Activated CD4-positive, alpha-beta T cell treated with anti-CD3 and anti-CD28 coated beads for 48 hours (primary cell): ENCODE measurements at places on chromosomes 1 and 21.
A peak's percentile ranks its signal among the peaks of the same experiment; 100 is the strongest.

- DNase-seq: no peak
Observed at GRCh38 chr1:58469016-58469415, 77.5 kb downstream of the OMA1 start.

- DNase-seq: peak; percentile 83
Observed at GRCh38 chr21:42187976-42188653, 30.8 kb upstream of the ABCG1 start.

- no peak for DNase-seq
Observed at GRCh38 chr1:88141499-88142074, 542.5 kb upstream of the PKN2 start.

DNA sequence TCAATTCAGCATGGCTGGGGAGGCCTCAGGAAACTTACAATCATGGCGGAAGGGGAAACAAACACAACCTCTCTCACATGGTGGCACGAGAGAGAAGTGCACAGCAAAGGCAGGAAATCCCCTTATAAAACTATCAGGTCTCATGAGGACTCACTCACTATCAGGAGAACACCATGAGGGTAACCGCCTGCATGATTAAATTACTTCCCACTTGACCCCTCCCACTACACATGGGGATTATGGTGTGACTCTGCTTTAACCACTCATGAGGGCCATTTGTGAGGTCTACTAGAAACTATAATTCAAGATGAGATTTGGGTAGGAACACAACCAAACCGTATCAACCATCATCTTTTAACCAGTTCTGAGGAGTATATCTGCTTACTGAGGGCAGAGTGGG lies 387.4 kb upstream of the NFIA start:
- no peak for DNase-seq

DNA sequence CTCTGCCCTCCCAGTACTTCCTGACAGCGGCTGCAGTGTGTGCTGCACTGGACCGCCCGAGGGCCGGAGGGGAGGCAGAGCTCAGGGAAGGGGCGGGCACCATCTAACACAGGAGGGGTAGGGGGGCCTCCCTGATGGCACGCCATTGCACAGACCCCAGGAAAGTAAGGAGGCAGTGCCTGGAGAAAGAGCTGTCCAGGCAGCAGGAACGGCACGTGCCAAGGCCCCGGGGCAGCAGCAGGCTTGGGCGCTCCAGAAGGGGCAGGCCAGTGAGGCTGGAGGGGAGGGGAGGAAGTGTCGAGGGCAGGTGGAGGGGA lies 110.7 kb downstream of the CRYAA start:
- DNase-seq: no peak

DNA sequence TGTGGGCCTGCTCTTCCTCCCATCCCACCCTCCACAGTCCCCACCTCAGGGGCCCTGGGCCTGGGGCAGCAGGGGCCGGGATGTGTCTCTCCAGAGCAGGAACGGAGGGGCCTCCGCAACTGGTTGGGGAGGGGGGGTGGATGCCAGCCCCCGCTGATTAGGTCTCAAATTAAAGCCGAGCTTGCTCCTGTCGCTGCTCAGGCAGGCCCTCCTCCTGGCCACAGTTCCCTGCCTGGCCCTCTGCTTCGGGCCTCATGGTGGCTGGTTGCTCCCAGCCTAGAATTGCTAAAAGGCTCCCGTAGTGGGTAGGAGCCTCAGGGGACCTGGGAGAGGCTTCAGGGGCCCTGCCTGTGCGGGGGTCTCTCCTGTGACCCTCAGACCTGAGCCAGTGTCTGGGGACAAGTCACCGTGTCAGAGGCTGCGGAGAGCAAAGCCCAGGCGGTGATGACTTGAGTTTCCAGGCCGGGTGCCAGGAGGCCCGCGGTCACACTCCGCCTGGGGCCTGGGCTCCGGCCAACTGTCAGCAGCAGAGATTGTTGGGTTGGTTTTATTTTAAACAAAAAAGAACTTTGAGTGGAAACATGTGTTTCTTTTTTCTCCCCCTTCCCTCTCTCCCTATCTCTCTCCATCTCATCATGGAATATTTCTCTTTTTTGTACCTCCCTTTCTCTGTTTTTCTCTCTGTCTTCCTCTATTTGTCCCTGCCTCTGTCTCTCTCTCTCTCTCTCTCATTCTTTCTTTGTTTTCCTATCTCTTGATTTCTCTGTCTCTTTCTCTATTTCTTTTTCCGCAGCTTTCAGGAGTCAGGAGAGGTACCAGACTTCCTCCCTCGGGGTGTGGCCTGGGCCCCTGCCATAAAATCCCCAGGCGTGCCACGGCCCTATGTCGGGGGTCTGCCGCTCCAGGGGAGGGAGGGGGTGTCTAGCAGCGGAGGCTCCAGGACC lies 20.0 kb upstream of the EPHA2 start:
- DNase-seq: no peak

DNA sequence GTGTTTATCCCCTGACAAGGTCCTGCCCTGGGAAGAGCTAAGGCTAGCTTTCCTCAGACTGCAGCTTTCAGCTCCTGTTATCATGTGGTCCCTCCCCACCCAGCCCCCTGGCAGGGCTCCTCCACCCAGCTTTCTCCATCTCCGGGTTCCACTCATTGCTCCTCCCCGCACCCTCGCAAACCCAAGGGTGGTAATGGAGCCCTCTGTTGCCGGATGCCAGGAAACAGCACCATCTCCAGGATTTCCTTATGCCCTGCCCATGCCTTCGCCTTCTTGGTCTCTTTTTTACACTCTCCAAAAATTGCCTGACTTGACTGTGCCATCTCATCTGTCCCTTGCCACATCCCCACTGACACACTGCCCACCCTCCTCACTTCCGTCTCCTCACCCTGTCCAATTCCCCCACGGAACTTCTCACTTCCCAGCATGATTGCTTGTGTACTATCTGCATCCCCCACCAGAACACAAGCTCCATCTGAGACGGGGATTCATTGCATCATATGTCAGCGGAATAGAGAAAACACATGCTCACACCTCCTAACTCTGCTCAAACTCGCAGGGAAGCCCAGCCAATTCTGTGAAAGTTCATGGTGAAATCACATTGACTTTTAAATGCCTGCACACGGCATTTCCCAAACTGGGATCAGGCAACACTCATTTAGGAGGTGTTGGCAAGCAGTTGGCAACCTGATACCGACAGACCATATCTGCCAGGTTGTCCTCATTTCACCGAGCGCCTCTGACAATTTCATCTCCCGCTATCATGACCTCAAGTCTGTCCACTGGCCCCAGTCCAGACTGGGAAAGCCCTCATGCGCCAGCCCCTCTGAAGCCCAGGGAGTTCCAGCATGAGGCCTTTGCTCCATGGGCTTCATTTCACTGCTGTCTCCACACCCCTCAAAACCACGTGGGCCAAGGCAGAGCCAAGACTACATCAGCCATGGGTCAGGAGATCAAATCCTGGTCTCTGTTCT lies 201.1 kb downstream of the MATN1 start:
- no peak for DNase-seq

GRCh38 chr1:47659146-47659545 lies 221.3 kb downstream of the FOXD2 start:
- no peak for DNase-seq

DNA sequence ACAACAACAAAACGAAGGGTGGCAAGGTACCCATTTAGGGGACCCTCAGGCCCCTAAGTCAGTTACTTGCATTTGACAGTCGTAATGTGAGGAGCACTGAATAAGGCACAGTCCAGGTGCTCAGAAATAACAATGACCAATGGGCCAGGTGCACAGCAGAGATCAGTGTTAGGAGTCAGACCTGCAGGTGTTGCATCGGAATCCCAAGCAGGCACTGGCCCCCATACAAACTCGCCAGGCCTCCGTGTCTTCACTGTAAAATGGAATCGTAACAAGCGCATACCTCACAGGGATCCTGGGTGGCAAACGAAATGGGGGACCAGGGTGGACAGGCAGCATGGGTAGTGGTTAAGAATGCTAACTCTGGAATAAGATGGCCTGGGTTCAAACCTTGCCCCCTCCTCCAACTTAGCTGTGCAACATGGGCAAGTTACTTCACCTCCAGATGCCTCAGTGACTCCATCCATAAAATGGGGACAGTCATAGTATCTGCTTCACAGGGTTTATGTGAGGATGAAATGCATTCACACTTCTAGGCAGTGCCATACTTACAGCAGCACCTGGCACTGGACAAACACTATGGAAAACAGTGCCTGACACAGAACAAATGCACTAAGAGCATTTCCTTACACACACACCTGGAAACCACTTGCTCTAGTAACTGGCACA lies 20.2 kb downstream of the RCAN1 start:
- DNase-seq: no peak
